ENCODE measurements at places on chromosomes 12 and 14. TPM values are rescaled to one million over a fixed set of nuclear protein-coding genes. Genes with fewer than 3 reads are reported as not detected.

BTG1 gene
- 20.0 TPM for polyA plus RNA-seq

KLRC2 gene
- polyA plus RNA-seq: not detected

RNASE1 gene
- 373 TPM for polyA plus RNA-seq

SLC4A8 gene
- polyA plus RNA-seq: 0.22 TPM

ZFHX2 gene
- 0.25 TPM for polyA plus RNA-seq

OR6S1 gene
- not detected for polyA plus RNA-seq

UBE2N gene
- 35.5 TPM for polyA plus RNA-seq

OTUB2 gene
- 0.22 TPM for polyA plus RNA-seq

GPN3 gene
- 9.4 TPM for polyA plus RNA-seq

AQP2 gene
- polyA plus RNA-seq: 0.04 TPM

GLRX5 gene
- 66.6 TPM for polyA plus RNA-seq

KCNH3 gene
- 2.0 TPM for polyA plus RNA-seq

SLC6A13 gene
- 0.87 TPM for polyA plus RNA-seq

TRIM9 gene
- 0.59 TPM for polyA plus RNA-seq

SYT10 gene
- polyA plus RNA-seq: not detected

FAM186B gene
- 0.22 TPM for polyA plus RNA-seq

C14orf119 gene
- polyA plus RNA-seq: 9.8 TPM

OR10P1 gene
- polyA plus RNA-seq: not detected

MUCL1 gene
- polyA plus RNA-seq: not detected

RASAL1 gene
- polyA plus RNA-seq: not detected

NEK9 gene
- polyA plus RNA-seq: 26.9 TPM

CLEC6A gene
- not detected for polyA plus RNA-seq

AACS gene
- polyA plus RNA-seq: 11.8 TPM

TOX4 gene
- 33.0 TPM for polyA plus RNA-seq

ZC2HC1C gene
- 14.6 TPM for polyA plus RNA-seq

CYP27B1 gene
- not detected for polyA plus RNA-seq

SETD1B gene
- 11.9 TPM for polyA plus RNA-seq

SUPT16H gene
- 30.3 TPM for polyA plus RNA-seq

MYO1A gene
- polyA plus RNA-seq: 0.01 TPM

IAPP gene
- polyA plus RNA-seq: 0.09 TPM

GPRC5D gene
- 0.04 TPM for polyA plus RNA-seq
